CD8-positive, alpha-beta memory T cell (primary cell): ENCODE measurements at places on chromosomes 5 and 9. TPM values are rescaled to one million over a fixed set of nuclear protein-coding genes. Genes with fewer than 3 reads are reported as not detected.

DNA sequence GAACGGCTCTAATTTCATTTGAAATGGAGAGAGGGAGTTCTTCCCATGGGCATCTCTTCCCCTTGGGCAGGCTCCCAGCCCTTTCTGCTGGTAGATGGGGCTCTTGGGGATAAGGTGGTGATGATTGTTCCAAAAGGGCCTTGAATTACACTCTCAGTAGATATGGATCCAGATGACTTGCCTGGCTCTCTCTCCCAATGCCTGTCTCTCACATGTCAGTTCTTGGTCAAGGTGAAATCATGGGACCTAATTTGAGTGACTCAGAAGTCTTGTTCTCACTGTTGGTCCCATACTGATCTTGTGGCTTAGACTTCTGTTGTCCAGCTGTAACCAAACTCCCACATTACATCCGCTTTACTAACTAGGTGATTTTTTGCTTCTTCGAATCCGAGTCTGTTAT, 317.0 kb upstream of the RFX3 start:
- no peak for DNase-seq
- no peaks in the 10 kb centered on the region for H3K4me1 ChIP-seq
- H3K27me3 ChIP-seq = no peaks in the 10 kb centered on the region

DNA sequence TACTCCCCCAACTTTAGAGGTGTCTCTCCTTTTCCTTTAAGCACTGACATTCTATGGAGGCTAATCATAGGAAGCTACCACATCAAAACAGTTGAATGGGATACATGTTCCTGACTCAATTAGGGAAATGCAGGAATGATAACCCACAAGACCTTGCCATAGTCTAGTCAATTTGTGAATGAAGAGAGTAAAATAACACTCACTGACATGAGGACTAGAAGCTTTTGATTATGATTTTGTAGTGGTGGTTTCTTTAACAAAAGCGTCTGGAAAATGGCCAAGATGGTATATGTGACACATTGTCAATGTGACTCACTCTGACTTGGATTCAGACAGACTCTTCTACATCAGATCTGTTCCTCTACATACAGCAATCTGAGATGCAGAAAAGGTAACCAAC, 13.7 kb upstream of the PRELID2 start:
- H3K27me3 ChIP-seq = no peaks in the 10 kb centered on the region
- no peak overlapping the region for H3K4me3 ChIP-seq
- no peaks in the 10 kb centered on the region for H3K36me3 ChIP-seq
- no peak overlapping the region for H3K27ac ChIP-seq
- H3K4me1 ChIP-seq = no peaks in the 10 kb centered on the region
- no peak for DNase-seq

- no peaks in the 10 kb centered on the region for H3K27me3 ChIP-seq
- H3K4me3 ChIP-seq = no peak overlapping the region
- H3K36me3 ChIP-seq = no peaks in the 10 kb centered on the region
- no peaks in the 10 kb centered on the region for H3K4me1 ChIP-seq
- H3K27ac ChIP-seq = no peak overlapping the region
- DNase-seq = no peak
These were observed 118.8 kb upstream of the VLDLR start for GRCh38 chr9:2502760-2503159.

GRCh38 chr9:116895961-116896360, 208.9 kb downstream of the TRIM32 start:
- no peak overlapping the region for H3K4me3 ChIP-seq
- no peak overlapping the region for H3K27ac ChIP-seq
- no peaks in the 10 kb centered on the region for H3K36me3 ChIP-seq
- no peaks in the 10 kb centered on the region for H3K27me3 ChIP-seq
- DNase-seq = no peak

GRCh38 chr9:114238891-114239875, 83.7 kb upstream of the ORM1 start:
- H3K4me3 ChIP-seq = no peak overlapping the region
- no peaks in the 10 kb centered on the region for H3K27me3 ChIP-seq
- no peaks in the 10 kb centered on the region for H3K36me3 ChIP-seq
- H3K27ac ChIP-seq = no peak overlapping the region
- H3K4me1 ChIP-seq = no peaks in the 10 kb centered on the region

DNA sequence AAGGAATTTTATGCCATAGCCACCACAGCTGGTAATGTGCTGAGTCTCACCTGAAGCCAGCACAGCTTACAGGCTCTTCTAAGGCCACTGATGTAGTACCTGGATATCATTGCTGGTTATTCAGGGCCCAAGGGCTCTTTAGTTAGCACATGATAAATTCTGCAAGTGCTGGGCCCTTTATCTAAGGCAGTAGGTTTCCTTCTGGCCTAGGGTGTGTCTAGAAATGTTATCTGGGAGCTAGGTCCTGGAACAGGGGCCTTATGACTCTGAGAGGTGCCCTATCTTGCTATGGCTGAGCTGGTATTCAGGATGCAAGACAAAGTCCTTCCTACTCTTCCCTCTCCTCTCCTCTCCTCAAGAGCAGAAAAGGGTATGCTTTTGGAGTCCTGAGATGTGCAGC, 1424.5 kb upstream of the NUDT12 start:
- H3K27me3 ChIP-seq = no peaks in the 10 kb centered on the region
- H3K4me3 ChIP-seq = no peak overlapping the region
- no peaks in the 10 kb centered on the region for H3K4me1 ChIP-seq
- no peaks in the 10 kb centered on the region for H3K36me3 ChIP-seq
- DNase-seq = no peak
- H3K27ac ChIP-seq = no peak overlapping the region

GRCh38 chr5:132456296-132456986, 34.1 kb downstream of the IRF1 start:
- no peaks in the 10 kb centered on the region for H3K27me3 ChIP-seq
- DNase-seq = peak; percentile 60
- H3K36me3 ChIP-seq = no peaks in the 10 kb centered on the region
- H3K4me3 ChIP-seq = peak overlapping the region; percentile 47

GRCh38 chr5:149664083-149664482, 66.0 kb upstream of the PPARGC1B start:
- no peaks in the 10 kb centered on the region for H3K4me1 ChIP-seq
- H3K36me3 ChIP-seq = no peaks in the 10 kb centered on the region
- DNase-seq = no peak
- no peak overlapping the region for H3K27ac ChIP-seq
- no peak overlapping the region for H3K4me3 ChIP-seq

DNA sequence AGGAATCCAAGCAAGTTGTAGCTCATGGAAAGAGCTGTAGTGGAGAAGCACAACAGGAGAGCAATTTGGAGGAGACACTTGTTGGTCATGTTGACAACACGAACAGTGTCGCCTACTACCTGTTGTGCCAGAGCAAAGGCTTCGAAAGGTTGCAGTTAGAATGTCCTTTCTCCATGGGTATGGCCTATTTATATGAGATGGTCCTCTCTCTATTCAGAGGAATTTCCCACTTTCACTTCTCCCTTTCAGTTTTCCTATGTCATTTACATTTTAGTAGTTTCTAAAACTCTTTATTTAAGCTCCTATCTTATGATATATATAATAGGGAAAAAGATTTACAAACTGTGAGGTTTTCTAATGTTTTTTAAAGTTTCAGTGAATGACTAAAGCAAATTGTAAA, at the start of gene IFNB1:
Gene IFNB1, minus strand, starts transcription at position 162 of the 400 bp plus-strand sequence. Its CDS starts 73 bp downstream, at position 89.
- peaks cover 15% of the 10 kb centered on the region for H3K4me1 ChIP-seq
- no peaks in the 10 kb centered on the region for H3K27me3 ChIP-seq
- H3K4me3 ChIP-seq = no peak within 1 kb of the TSS
- H3K27ac ChIP-seq = no peak within 1 kb of the TSS
- H3K36me3 ChIP-seq = no peaks in the 10 kb centered on the region

- no peaks in the 10 kb centered on the region for H3K4me1 ChIP-seq
- H3K27ac ChIP-seq = no peak overlapping the region
- no peak overlapping the region for H3K4me3 ChIP-seq
- H3K27me3 ChIP-seq = no peaks in the 10 kb centered on the region
- no peaks in the 10 kb centered on the region for H3K36me3 ChIP-seq
These were observed 113.5 kb downstream of the TSSK1B start for GRCh38 chr5:113321276-113321675.

DNA sequence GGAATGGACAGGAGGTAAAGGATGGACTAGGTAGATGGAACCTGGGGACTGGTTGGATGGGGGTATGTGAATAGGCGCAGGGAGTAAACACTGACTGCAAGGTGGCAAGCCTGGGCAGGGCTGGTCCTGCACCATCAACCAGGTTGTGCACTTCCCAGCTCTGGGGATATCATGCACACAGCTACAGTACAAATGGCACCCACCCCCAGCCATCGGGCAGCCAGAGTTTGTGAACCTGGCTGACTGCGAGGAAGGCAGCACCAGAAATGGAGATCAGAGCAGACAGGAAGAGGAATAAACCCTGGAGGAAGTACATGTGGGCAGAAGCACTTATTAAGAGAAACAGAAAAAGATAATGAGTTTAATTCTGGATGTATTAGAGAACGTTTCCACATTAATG, 229.1 kb downstream of the ESM1 start:
- DNase-seq = no peak
- H3K36me3 ChIP-seq = no peaks in the 10 kb centered on the region
- H3K27ac ChIP-seq = no peak overlapping the region
- H3K4me1 ChIP-seq = peaks cover 17% of the 10 kb centered on the region
- no peaks in the 10 kb centered on the region for H3K27me3 ChIP-seq
- H3K4me3 ChIP-seq = peak overlapping the region; percentile 40

- no peaks in the 10 kb centered on the region for H3K36me3 ChIP-seq
- no peaks in the 10 kb centered on the region for H3K27me3 ChIP-seq
- no peak overlapping the region for H3K4me3 ChIP-seq
- H3K27ac ChIP-seq = no peak overlapping the region
- H3K4me1 ChIP-seq = no peaks in the 10 kb centered on the region
- DNase-seq = no peak
These were observed 41.6 kb downstream of the PDZD2 start for GRCh38 chr5:31680528-31680927.

DNA sequence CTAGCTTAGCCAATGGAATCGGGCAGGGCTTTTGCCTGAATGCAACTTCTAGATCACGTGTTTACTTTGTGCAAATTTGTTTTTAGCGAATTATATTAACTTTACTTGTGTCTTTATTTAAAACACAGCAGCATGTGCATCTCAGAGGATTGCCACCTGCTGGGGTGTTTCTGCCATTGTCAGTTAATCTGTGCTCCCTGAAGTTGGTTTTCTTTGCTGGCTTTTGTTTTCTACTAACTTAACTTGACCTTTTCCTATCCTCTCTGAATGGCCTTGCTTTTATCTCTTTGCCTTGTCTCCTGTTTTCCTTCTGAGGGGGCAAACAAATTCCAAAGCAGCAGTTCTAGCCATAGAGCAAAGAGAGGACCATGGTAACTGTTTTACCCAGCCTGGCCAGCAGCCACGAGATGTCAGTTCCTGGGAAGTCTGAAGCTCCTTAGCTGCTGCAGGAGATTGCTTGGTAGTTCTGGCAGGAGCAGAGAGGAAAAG, 67.6 kb downstream of the ARHGEF28 start:
- no peaks in the 10 kb centered on the region for H3K27me3 ChIP-seq
- H3K4me1 ChIP-seq = peaks cover 10% of the 10 kb centered on the region
- H3K27ac ChIP-seq = peak overlapping the region; percentile 13
- no peak overlapping the region for H3K4me3 ChIP-seq
- H3K36me3 ChIP-seq = no peaks in the 10 kb centered on the region

DNA sequence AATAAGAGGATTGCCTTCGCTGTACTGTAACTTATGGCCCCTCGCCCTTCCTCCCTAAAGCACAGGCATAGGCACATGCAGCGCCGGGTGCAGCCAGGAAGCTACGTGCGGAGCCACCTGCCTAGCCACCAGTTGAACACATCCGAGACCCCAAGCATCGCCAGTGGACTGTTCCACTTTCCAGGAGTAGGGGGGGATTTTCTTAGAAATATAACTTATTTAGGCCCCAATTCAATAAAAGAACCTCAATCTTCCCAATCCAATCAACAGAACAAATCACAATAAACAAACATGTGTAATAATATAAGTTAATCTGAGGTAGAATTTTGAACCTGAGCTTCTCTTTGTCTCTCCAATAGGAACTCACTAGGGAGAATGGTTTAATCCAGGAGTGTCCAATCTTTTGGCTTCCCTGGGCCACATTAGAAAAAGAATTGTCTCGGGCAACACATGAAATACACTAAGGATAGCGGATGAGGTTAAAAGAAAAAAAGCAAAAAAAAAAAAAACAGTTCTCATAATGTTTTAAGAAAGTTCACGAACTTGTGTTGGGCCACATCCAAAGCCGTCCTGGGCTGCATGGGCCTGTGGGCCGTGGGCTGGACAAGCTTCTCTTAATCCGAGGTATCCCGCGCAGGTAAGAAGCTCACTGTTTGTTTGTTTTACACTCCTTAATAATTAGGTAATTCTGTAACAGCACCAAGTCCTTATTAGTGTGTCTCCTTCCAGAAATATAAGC, 22.0 kb upstream of the NIPBL start:
- no peak overlapping the region for H3K27ac ChIP-seq
- no peaks in the 10 kb centered on the region for H3K36me3 ChIP-seq
- H3K27me3 ChIP-seq = no peaks in the 10 kb centered on the region
- no peaks in the 10 kb centered on the region for H3K4me1 ChIP-seq

GRCh38 chr9:135146766-135147473, 59.5 kb downstream of the OLFM1 start:
- no peak overlapping the region for H3K27ac ChIP-seq
- H3K36me3 ChIP-seq = no peaks in the 10 kb centered on the region
- H3K4me3 ChIP-seq = no peak overlapping the region
- no peaks in the 10 kb centered on the region for H3K27me3 ChIP-seq

DNA sequence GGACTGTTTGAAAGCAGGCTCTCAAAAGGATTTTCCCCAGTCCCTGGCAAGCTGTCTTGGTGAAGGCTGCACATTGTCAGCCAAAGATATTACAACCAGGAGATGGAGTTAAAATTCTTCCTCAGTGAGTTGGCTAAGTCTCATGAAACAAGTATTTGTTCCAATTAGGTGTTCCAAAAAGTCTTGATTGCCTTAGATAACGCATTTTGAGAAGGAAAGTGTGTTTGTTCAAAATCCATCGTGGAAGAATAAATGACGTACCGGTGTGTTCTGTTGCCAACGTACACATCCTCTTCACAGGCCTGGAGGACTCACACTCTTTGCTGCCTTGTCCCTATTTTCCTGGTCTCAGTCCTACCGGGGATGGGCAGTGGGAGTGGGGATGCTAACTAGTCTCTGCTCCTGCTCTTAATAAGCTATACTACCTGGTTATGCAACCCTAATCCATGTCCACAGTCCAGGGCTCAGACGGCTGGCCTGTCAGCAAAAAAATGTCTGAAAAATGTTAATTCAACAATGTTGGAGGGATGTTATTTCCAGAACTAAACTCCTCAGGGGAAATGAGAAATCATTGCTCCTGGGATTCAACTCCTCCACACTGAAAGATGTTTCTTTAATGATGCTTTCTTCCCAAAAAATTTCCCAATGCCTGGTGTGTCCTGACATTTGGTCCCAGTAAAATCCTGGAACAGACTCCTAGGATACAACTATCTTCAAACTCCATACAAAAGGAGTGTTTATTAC, 175.3 kb upstream of the KLF9 start:
- no peak overlapping the region for H3K27ac ChIP-seq
- H3K27me3 ChIP-seq = no peaks in the 10 kb centered on the region
- H3K4me1 ChIP-seq = no peaks in the 10 kb centered on the region
- H3K36me3 ChIP-seq = no peaks in the 10 kb centered on the region
- no peak overlapping the region for H3K4me3 ChIP-seq
- no peak for DNase-seq

The TMEM215 gene
- not detected for total RNA-seq

The PITX1 gene
- not detected for total RNA-seq

The OR1K1 gene
- total RNA-seq = not detected

The CCDC107 gene
- 18.5 TPM for total RNA-seq

The IGFBPL1 gene
- total RNA-seq = not detected

The PHYHD1 gene
- total RNA-seq = 0.20 TPM

The DDX4 gene
- total RNA-seq = not detected
